ENCODE measurements at places on chromosomes 6 and 20. TPM values are rescaled to one million over a fixed set of nuclear protein-coding genes. Genes with fewer than 3 reads are reported as not detected.

The CYP21A2 gene
- 6.1 TPM for total RNA-seq

The EIF2S2 gene
- 44.8 TPM for total RNA-seq

The CMTR1 gene
- total RNA-seq, result 39.3 TPM

DNA sequence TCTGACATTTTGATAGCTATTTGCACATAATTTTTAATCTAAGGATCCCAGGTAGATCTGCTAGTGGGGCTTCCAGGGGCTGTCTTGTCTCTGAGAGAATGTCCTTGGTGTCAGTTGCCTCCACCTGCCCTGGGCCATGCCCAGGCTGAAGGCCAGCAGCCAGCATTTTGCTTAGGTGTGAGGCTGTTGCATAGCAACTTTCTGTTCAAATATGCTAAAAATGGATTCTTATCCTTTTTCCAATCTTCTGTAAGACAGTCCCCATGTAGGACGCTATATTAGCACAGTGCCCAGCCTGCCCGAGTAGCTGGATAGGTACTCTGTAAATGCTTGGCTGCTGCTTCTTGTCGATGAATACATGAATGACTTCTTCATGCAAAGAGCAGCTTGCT lies 62.5 kb upstream of the CITED2 start:
- no peak for DNase-seq

DNA sequence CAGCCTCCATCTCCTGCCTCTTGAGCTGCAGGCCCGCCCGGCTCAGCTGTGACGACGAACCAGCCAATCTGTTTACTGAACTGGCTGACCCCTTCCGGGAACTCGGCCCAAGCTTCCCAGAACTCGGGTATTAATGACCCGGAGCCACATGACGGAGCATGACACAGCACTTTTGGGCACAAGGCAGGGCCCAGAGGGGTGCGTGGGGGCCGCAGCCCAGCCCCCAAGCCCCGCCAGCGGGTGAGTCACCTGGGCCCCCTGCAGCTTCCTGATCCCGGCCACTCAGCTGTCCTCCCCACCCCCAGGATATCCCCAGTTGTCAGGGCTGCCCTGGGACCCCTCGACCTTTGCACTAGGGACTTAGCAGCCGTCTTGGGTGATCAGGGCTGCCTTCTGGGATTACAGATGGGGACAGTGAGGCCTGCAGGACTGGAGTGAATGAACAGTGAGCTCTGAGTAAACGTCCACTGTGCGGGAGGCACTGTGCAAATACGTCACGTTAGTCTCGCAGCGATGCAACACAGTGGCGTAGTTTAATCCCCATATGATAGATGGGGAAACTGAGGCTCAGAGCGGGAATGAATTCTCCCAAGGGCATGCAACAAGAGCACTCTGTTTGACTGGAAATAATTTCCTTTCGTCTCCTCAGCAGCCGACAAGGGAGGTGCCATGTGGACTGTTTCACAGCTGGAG lies 102.1 kb downstream of the CEBPB start:
- DNase-seq, result peak; percentile 99

DNA sequence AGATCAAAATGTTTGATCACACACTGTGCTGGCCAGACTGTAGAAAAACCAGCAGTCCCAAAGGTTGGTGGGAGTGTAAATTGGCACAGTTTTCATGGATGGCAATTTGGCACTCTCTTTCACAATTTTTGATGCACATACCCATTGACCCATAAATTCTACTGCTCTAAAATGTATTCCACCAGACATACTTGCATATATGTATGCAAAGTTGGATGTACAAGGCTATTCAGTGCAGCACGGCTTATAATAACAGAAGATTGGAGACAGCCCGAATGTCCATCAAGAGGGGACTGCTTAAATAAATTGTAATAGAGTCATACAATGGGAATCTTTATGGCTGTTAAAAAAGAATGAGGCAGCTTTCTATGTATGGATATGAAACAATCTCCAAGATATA lies 101.7 kb upstream of the TOP1 start:
- no peak for DNase-seq

- DNase-seq, result no peak
Measured at GRCh38 chr6:49030251-49031020, 432.6 kb downstream of the MMUT start.

DNA sequence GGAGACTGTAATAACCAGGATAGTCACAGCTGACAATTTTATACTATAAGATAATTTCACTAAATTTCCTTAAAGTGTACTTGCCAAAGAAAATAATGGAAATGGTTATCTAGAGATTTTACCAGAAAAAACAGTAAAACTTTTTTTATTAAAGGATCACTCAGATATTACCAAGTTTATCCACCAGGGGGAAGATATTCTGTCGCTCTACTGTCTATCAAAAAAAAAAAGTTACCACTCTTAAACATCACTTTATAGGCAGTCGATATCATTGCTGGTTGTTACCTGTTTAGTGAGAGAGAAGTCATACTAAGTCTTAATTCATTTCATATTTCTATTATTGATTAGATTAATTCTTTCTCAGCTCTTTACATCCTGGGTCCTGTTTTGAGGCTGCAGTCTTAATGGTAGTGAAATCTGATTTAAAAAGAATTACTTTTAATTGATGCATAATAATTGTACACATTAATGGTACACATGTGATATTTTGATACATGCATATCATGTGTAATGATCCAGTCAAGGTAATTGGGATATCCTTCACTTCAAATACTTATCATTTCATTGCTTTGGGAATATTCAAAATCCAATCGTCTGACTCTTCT lies 18.9 kb downstream of the L3MBTL3 start:
- DNase-seq, result no peak

DNA sequence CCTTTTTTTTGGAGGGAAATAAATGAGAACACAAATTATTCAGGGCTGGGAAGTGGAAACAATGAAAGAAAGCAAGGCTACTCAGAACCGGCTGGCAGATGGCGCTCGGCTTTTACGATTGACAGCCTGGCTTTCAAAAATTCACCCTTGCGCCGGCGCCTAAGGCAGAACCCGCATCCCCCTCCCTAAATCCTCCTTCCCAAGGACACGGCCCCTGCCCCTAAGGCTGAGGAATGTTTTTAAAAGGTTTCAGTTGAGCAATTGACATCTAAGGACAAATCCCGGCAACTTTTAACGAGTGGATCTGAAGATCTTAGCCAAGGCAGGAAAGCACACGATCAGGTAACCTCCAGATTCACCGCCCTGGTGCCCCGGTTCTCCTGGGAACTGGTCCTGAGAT lies 16.3 kb downstream of the GNAS start:
- no peak for DNase-seq

DNA sequence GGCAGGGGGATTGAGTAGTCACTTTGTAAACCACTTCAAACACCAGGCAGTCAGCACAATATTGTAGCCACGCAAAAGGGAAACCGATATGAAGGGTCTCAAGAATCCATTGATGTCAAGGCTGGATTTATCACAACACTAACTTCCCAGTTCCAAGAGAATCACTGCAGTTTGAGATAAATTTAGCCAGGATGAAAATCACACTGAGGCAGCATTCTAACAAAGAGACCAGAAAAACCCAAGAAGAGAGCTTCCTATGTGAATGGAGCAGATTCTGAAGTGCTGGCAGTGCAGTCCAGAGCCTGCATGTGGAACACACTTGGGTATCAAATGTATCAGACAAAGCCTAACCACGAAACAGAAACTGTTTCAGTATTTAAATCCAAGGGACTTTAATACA lies 84.6 kb downstream of the KIF16B start:
- DNase-seq, result no peak

- no peak for DNase-seq
Measured at GRCh38 chr6:1043458-1043836, 268.5 kb upstream of the FOXQ1 start.

DNA sequence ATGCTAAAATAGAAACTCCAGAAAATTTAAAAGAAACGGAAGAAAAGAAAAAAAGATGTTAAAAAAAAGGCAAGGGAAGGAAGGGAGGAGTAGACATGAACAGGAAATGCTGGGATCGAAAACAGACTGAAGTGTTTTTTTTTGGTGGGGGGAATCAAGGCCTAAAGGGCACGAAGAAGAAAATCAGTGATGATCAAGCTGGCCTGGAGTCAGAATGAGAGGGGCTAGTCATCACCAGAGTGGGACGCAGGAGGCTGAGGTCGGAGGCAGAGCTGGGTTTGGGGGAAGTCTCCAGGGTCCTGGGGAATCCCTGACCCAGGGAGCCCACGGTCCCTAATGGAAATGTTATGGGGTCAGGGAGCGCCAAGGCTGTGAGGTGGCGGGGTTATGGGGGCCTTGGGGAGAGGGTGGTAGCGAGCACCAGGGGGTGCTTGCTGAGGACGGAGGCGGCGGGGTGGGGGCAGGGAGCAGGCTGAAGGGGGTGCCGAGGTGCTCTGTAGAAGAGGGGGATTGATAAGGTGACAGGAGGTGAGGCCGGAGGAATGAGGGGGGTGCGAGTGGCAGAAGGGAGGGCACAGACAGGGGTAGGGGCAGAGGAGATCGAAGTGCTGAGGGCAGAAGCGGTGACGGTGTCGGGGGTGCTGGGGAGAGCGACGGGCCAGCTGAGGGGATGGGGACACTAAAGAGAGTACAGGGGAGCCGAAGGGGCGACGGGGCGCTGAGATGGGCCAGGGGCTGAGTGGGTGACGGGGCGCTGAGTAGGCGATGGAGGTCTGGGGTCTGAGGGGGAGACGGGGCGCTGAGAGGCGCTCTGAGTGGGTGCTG lies 684 bp downstream of the ZNFX1 start:
- peak; percentile 73 for DNase-seq

DNA sequence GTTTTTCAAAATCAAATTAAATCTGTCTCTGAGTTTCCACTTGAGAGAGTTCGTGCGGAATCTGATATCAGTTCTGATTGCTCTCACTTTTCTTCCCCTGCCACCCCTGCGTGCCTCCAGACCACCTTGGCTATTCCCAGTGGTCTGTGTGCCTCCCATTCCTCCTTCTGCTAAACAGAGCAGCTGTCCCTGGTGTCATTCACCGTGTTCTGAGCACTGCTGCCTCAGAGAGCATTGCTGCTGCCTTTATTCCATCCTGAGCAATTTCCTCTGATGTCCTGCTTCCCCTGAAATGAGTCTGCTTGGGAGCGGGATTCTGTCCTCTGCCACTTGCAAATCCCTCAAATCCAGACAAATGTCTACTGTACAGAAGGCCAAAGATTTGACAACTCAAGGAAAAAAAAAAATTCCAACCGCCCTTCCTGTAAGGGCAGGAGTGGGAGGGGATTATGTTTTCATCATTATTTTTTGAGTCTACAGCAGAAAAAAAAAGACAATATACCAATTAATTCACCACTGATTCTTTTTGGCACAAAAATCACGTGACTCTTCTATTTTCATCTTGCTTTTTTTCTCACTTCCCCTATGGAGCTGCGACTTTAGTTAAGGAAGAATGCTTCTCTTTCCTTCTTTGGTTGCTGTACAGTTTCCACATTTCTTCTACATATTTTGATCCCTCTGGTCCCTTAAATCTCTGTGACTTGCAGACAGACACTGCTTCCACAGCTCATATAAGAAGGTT lies 833.0 kb downstream of the EPHA7 start:
- no peak for DNase-seq
